ENCODE measurements at places on chromosomes 16 and 17.

GRCh38 chr16:8763899-8764298, 33.5 kb downstream of the TMEM186 start:
- no peak for DNase-seq

DNA sequence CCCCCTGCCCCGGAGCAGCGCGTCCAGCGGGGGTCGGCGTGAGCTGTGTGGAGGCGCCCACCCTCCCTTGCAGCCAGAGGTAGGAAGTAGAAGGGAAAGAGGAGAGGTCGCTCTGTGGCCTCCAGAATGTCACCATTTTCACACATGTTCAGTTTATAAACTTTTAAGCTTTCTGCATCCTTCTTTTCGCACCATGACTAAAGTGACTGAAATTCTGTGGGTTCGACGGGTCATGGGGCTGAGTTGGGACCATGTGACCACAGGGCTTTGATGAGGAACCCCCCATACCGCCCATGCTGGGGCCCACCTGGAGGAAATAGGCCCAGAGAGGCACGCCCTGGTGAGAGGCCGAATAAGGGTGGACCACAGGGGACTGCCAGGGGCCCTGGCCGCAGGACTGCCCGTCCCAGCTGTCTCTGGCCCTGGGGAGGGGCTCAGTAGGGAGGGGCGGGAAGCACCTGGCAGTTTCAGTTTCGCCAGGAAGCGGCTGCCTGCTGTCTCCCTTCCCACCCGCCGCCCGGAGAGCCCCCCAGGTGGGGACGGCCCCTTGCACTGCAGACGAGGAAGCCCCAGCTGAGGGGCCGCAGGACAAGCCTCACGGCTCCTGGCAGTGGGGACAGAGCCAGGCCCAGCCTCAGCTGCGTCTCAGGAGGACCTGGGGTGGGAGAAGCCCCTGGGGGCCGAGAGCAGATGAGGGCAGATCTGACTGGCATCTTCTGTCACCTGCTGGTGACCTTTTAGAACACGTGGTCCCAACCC, 9.0 kb downstream of the CBFA2T3 start:
- no peak for DNase-seq

DNA sequence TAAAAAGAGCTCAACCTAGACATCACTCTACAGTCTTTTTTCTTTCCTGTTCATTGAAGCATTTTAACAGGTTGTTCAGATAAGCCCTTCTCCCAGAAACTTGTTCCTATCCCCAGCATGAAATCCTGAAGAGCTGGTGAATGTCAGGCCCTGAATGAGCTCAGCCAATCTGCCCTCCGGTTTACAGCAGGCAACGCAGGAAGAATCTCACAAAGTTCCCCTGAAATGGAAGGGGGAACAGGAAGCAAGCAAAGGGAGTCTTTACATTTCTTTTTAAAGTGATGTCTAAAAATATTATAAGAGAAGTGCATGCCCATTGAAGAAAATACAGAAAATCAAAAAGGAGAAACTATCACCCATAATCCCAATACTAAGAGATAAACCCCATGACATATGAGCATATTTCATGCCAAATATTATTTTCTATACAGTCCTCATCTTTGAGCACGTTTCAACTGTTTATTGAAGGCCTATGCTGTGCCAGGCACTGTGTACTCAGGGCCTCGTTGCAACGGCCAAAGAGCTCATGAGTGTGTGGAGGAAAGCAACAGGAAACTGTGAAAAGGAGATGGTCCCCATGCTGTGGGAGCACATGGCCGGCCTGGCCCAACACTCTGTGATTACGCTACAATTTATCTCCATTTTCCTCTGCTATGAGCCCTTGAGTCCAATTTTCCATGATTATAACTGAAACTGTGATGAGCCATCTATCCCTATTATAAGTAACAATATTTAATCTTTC, 5.7 kb downstream of the TK2 start:
- DNase-seq: no peak

GRCh38 chr17:67573987-67574657, 143.6 kb upstream of the NOL11 start:
- no peak for DNase-seq

DNA sequence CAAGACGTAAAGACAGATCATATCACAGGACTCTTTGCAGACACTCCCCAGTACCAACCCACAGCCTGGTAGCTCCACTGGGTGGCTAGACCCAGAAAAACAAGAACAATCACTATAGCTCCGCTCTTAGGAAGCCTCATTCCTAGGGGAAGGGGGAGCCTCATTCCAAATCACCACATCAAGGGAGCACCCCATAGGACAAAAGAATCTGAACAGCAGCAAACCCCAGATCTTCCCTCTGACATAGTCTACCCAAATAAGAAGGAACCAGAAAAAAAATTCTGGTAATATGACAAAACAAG, 237.8 kb downstream of the CEP112 start:
- no peak for DNase-seq

GRCh38 chr17:38498353-38498752, 70.1 kb downstream of the ARHGAP23 start:
- no peak for DNase-seq

DNA sequence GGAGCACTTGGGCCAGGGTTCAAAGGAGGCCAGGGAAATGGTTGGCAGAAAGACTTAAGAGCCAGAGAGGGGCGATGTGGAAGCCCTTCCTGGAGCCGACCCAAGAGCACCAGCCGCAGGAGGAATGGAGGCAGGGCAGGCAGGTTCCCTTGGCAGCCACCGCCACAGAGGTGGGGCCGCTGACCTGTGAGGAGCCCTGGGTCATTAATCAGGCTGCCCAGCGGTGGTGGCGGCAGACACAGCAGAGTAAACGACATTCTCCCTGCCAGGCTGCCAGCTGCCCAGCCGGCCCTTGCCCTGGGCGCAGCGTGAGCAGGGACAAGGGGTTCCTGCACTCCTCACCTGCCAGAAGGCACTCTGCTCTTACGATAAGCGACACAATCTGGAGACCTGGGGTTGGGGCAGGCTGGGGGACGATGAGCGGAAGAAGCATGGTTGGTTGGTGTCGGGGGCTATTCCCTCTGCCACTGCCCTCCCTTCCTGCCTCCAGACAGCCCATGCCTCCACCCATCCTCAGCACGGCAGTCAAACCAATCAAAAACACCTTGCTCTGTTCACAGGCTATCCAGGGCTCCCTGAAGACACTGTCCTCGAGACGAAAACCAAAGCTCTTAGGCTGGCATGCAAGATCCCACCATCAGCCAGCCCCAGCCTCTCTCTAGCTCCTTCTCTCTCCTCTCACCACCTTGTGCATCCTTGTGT, 40.9 kb downstream of the PLXDC1 start:
- no peak for DNase-seq

DNA sequence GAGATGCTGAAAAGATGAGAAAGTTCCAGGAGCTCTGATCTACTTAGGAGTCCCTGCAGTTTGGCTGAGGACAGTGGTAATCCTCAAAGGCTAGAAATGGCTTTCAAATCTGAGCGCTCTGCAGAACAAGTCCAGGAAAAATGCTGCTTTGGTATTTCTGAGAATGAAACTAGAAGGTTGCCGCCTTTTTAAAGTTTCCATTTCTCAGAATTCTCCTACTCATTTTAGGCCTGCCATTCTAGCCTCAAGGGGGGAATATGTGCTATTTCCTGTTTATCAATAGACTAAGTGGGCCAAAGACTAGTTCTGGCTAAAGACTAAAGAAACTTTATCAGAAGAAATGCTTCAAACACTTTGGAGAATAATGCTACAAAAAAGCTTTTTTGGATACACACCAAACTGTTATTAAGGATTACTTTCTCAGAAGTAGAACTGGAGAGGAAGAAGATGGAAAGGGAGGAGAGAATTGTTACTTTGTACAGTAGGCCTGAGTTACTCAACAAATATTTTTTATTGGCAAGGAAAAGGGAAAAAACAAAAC, at the start of gene SLFN12L:
SLFN12L (minus strand) TSS at position 78 of the 541 bp plus-strand sequence. CDS start 15,314 bp downstream, outside the sequence.
- no peak for DNase-seq

- DNase-seq: no peak
Observed at GRCh38 chr17:19461116-19461515, 50.1 kb downstream of the RNF112 start.

Data from stimulated activated CD4-positive, alpha-beta T cell treated with anti-CD3 and anti-CD28 coated beads, Interleukin-12 subunit alpha, Interleukin-12 subunit beta, amount 100 ng/mL, for 48 hours (primary cell).